ENCODE measurements at places on chromosomes 16 and 17.
A peak's percentile ranks its signal among the peaks of the same experiment; 100 is the strongest.

DNA sequence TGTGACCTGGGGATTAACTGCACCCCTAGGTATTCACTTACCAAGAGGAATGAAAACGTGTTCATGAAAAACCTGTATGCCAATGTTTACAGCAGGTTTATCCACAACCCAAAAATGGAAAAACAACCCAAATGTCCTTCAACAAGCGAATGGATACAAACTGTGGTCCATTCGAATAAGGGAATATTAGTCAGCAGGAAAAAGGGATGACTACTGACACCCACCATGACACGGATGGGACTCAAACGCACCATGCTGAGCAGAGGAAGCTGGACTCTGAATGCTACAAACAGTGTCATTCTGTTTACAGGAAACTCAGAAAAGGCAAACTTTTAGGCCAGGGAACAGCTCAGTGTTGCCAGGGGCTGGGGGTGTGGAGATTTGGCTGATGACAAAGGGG, 4.9 kb downstream of the SLC38A10 start:
- no peak for DNase-seq

- no peak for DNase-seq
These were observed 12.5 kb downstream of the TMEM114 start for GRCh38 chr16:8577678-8578304.

- no peak for DNase-seq
These were observed 36.5 kb downstream of the FA2H start for GRCh38 chr16:74738113-74738541.

DNA sequence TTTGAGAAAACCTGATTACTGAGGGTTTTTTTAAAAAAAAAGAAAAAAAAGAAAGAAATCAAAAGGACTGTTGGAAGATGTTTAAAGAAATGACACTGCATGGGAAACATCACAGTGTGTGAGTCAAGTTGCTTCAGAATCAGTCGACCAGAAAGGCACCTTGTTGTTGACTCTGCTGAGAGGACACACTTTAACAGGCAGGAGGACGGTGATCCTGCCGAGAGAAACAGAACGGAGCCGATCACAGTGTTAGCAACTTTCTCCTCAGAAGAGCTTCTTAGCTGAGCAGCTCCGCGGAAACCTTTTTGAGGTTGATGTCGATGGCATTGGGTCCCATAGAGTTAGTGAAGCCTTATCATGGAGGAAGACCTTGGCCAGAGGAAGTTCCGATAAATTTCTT, 538.7 kb downstream of the RBFOX1 start:
- DNase-seq = no peak

GRCh38 chr17:4199818-4200402, 56.9 kb downstream of the CYB5D2 start:
- DNase-seq = peak; percentile 51

DNA sequence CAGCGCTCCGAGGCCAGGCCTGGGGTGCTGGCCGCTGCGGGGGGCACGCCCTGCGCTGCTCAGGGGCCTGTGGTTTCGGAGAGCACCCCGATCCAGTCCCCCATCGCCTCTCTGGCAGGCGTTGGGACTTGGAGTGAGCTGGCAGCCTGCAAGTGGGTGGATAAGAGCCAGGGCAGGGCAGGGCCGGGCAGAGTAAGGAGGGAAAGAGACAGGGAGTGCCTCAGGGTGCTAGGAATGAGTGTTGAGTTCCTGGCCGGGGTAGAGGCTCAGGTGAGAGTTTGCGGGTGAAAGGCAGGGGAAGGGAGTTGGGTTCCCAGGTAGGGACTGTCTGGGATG, 1.3 kb downstream of the CDH13 start:
- DNase-seq = no peak

- DNase-seq = no peak
These were observed 9.8 kb upstream of the CTCF start for GRCh38 chr16:67552476-67552875.

GRCh38 chr17:13864521-13864920, 204.8 kb upstream of the COX10 start:
- DNase-seq = no peak

DNA sequence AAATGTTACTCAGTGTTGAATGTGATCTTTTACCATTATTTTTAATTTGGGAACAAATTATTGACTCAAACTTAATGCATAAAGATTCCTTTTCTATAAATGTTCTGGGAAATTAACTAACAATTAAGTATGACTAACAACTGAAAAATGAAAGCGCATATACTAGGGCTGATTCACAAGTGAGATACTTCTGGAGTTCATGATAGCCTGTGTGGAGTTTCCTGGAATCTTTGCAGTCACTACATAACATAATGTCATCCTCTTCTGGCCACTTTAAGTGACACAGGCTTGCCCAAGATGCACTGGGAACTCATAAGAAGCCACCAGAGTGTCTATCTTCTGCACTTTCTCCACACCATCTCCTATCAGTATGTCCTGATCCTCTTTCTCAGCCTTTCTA, 450.3 kb upstream of the CDH11 start:
- no peak for DNase-seq

GRCh38 chr16:17526956-17527937, 56.5 kb upstream of the XYLT1 start:
- DNase-seq = no peak

DNA sequence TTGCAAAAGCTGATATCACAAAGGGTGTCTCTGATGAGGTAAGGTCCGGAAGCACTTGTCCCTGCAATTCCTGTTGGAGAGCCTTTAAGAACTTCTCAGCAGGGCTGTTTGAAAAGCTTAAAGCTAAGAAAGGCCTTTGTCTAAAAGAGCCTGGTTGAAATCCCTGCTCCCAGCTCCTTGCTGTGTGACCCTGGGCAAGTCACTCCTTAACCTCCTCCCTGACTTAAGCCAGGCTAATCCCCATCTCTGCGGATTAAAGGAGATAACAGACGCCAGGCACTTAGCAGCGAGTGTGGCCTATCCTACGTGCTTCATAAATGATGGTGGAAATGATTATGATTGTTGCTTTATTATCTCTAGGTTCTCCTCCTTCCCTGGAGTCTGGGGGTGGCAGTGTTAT, 368.0 kb upstream of the RBFOX1 start:
- no peak for DNase-seq

- DNase-seq = no peak
These were observed 27.1 kb downstream of the ARHGAP23 start for GRCh38 chr17:38455288-38455915.

GRCh38 chr17:29883497-29883896, 46.5 kb downstream of the SSH2 start:
- no peak for DNase-seq

DNA sequence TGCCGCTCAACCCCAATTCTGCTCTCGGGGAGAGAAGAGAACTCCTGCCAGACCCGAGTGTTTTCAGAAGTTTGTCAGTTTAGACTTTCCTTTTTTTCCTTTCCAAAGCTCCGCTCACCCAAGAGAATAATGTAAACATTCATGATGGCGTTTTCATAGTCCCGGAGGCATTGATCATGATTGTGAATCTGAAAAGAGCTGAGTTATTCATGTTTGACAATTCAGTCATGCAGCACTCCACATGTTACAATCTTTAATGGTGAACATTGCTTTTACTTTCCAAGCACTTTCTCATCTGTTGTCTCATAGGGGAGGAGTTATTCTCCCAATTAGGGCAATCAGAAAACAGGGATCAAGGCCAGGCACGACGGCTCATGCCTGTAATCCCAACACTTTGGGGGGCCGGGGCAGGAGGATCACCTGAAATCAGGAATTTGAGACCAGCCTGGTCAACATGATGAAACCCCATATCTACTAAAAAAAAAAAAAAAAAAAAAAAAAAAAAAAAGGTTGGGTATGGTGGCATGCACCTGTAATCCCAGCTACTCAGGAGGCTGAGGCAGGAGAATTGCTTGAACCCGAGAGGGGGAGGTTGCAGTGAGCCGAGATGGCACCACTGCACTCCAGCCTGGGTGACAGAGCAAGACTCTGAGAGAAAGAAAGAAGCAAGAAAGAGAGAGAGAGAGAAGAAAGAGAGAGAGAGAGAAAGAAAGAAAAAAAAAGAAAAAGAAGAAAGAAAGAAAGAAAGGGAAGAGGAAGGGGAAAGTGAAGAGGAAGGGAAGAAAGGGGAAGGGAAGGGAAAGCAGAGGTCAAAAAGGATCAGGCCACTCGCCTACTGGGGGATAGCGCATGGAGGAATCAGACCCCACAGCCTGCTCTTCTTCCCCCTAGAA, 70.0 kb upstream of the TNRC6C start:
- DNase-seq = no peak

DNA sequence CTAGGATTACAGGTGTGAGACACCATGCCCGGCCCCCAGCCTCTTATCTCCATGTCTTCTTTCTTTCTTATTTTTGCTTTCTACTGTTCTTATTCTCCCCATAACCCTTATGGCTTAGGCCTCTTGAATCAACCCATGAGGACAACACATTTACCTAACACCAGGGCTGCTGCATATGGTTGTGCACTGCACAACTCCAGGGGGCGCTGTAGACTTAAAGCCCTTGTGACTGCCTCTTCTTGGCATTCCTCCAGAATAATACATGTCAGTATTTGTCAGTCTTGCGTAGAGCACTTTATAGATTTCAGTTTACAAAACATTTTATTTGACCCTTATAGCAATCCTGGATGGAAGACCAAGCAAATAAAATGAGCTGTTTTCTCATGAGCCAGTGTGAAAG, 225.0 kb upstream of the SALL1 start:
- no peak for DNase-seq

DNA sequence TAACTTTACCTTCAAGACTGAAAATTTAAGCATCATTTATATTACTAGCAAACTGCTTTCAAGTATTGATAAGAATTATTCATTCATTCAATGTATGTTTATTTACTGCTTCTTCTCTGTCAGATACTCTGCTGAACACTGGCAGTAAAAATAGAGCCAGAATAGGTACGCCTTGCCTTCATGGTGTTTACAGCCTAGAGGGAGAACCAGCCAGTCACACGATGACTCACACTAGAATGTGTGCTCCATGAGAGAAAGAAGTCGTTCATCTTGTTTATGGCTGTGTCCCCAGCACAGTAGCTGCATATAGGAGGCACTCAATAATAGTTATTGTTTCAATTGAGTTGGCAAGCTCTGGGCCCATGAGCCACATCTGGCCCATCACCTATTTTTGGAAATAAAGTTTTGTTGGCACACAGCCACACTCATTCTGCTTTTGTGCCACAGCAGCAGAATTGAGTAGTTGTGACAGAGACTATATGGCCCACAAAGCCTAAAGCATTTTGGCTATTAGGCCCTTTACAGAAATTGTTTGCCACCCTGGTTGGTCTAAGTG, 84.2 kb downstream of the TMC6 start:
- no peak for DNase-seq

- DNase-seq = no peak
These were observed 39.3 kb upstream of the TAC4 start for GRCh38 chr17:49887086-49887743.

DNA sequence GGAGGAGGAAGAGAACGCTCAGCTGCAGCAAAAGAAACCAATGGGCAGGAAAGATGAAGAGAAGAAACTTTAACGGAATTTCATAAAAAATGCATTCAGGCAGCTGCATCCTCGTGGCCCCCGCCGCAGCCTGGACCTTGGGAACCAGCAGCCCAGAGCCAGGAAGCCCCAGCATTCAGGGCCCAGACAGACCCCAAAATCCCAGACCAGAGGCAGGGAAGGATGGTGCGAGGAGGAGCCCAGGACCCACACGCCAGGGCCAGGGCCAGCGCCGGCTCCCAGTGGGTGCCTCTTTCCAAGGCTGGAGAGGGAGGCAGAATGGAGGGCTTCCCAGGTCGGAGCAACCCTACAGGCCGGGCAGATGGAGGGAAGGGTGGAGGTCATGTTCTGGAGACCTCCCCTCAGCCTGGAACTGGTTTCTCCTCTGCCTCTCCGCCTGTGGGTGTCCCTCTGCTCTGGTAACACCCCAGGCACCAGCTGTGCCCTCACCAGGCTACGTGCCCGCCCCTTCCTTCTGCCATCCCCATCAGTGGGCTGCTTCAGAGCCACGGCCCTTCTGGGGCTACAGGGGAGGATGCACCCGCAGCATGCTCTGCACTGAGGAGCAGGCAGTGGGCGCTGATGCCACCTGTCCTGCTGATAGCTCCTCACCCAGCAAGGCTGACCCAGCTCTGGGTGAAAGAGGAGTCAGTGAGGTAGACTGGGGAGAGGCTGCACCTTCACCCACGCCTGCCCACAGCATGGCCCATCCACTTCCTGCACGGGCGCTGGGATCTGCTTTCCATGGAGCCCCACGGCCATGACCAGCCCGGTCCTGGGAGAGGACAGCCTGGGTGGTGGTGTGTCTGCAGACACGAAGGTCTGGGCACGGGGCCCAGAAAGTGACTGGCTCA, 1.2 kb upstream of the MIF4GD start:
- no peak for DNase-seq

GRCh38 chr17:600576-601243, 113.9 kb downstream of the VPS53 start:
- DNase-seq = no peak

- DNase-seq = no peak
These were observed 9.9 kb downstream of the TAOK2 start for GRCh38 chr16:29983420-29984136.

DNA sequence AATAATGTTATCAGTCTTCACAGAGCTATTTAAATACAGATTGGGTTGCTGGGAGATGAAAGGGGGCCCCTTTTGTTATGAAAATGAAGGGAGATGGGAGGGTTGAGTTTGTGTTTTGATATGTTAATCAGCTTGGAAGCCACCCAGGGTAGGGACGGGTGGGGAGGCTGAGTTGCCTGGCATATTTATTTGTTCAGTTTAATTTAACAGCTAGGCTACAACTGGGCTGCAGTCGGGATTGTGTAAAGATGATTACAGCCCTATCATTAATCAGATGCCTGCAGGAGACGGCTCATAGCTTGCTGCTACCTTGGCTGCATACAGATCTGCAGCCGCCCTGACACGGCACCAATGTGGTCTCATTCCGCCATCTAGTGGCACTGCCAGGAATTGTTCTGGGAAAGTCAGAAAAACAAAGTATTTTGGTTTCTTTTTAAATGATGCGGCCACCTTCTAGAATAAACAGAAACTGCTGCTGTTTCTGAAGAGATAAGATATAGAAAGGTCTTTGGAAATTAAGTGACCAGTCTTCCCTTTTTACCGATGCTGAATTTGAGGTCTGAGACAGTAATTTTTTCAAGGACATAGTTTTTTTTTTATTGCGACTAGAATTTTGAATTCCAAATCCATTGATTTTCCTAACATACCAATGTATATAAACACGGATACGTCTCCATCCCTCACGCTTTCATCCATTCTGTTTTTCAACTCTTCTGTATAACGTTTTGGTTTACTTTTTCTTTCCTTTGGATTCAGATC, 458.0 kb upstream of the ASIC2 start:
- peak; percentile 72 for DNase-seq

- DNase-seq = no peak
These were observed 19.9 kb upstream of the NAGS start for GRCh38 chr17:43984521-43984920.

Measured in endothelial cell (in vitro differentiated cells).